ENCODE measurements at places on chromosomes 2 and 18.

DNA sequence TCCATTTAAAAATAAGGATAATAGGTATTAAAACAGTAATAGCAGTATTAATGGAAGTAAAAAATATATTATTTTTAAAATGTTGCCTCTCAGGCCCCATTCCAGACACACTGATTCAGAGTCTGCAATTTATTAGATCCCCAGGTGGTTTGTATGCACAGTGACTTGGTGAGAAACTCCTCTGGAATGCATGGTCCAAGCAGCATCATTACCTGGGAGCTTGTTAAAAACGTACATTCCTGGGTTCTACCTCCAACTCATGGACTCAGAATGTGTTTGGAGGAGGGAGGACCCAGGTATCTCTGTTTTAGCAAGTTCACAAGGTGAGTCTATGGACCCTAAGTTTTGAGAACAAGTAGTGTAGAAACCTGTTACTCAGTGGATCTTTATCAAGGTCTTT is 95.6 kb downstream of the ITGA4 start:
- no peak for DNase-seq

DNA sequence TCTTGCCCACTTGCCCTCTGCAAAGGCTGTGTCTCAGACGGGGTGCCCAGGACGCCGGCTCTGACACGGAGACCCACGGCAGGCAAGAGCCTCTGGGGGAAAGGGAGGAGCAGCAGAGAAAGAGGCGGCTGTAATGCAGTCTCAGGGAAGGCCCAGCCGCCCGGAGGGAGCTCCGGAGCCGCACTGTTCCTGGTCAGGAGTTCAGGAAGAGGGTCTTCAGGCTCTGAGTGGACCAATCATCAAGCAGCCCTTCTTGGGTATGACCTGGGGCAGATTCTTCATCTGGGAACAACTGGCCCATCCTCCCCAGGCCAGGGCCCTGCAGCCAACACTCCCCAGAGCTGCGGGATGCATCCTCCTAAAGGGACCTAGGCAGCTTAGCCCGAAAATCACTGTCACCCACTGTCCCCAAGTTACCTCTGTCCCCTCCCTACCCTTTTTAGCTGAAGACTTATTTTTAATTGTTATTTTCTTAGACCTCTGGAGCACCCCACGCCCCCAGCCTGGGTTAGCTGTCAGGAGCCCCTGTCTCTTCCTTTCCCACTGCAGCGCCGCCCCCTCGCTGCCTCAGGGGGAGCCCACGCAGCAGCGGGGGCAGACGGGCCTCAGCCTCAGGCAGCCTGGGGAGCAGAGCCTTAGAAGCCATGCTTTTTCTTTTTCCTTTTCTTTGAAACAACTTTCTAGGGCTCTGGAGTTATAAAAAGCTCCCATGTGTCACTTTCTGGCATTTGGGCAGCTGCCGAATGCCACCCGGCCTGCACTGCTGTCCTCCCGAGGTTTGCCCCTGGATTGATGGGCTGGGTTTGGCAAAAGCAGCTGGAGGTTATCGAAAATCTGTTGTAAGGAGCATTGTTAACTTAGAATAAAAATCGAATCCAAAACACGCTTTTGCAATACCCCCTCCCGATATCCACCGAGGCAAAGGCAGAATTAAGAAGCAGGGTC is 644 bp upstream of the NEU2 start:
- DNase-seq = no peak

- DNase-seq = no peak
Measured at GRCh38 chr18:5646739-5647138, 102.9 kb upstream of the EPB41L3 start.

- no peak for DNase-seq
Measured at GRCh38 chr2:221429741-221430491, 142.2 kb downstream of the EPHA4 start.

GRCh38 chr2:118387509-118387908 is 299.2 kb downstream of the INSIG2 start:
- no peak for DNase-seq

DNA sequence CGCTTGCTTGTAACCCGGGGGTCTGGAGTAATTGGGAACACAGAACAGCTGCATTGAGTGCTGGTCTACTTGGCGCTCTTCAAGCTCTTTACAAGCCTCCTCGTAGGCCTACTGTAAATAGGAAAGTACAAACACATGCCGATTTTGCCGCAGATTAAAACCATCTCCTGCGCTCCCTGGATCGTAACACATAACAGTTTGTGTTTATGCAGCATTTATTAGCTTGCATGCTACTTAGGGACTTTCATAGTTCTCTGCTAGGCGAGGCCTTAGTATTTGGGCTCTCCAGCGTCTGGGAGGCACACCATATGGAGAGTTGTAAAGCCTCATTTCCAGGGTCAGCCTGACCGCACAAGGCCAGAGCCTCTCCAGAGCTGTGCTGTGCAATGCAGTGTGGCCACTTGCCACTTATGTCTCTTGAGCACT is 84.0 kb upstream of the HAAO start:
- no peak for DNase-seq

GRCh38 chr2:99697811-99698568 is 208.2 kb upstream of the REV1 start:
- DNase-seq = no peak

GRCh38 chr2:19847486-19847885 is 54.3 kb downstream of the TTC32 start:
- no peak for DNase-seq

GRCh38 chr2:158923180-158923594 is 45.3 kb upstream of the TANC1 start:
- no peak for DNase-seq

- DNase-seq = no peak
Measured at GRCh38 chr2:134413430-134413829, 159.6 kb downstream of the MGAT5 start.

DNA sequence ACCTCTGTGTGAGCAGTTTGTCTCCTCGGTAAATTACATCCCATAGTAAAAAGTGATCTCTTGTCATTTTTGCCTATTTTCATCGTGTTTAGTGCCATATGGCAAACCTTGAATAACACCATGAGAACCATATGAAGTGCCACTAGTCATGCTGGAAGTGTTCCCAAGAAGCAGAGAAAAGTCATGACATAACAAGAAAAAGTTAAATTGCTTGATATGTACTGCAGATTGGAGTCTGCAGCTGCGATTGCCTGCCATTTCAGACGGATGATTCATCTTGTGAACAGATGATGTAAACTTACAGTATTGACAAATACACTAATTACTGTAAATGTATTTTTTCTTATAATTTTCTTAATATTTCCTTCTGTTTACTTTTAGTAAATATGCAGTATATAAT is 846.7 kb downstream of the BCL11A start:
- DNase-seq = no peak

GRCh38 chr2:233519787-233520611 is 46.6 kb downstream of the USP40 start:
- no peak for DNase-seq

DNA sequence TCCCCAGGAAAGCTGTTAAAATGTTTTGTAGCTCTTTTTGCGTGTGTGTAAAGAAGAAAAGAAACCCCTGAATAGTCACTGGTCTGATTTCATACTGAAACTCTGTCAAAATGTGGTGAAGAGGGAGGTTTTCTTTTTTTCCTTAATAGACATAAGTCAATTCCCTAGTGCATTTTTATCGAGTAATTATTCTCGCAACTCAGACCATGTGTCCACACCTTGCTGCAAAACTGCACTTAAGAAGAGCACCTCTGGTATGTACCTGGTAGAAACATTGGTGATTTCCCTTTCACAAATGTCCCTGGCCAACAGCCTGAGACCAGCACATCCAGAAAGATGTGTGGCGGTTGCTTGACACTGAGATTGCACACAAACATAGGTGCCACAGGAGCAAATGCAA is 159.9 kb downstream of the ZNF521 start:
- DNase-seq = no peak

GRCh38 chr2:45782986-45783385 is 131.5 kb downstream of the PRKCE start:
- DNase-seq = no peak

DNA sequence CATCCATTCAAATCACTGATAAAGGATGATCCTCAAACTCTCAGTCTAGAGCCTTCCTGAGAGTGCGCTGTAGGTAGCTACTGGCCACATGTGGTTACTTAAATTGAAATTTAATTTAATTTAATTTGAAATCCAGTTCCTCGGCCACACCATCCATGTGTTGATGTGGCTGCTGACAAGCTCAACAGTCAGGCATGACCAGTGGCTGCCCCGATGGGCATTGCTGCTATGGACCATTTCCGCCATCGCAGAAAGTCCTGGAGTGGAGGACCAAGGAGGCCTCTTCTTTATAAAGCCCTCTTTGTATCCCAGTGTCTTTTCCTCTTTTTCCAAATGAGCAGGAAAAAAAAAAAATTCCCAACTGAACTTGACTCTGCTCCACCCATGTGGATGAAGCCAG is 100.6 kb downstream of the HDAC4 start:
- DNase-seq = no peak

- no peak for DNase-seq
Measured at GRCh38 chr2:26172189-26172870, 558 bp upstream of the GAREM2 start.

- DNase-seq = no peak
Measured at GRCh38 chr2:63738019-63738418, 103.7 kb upstream of the UGP2 start.

DNA sequence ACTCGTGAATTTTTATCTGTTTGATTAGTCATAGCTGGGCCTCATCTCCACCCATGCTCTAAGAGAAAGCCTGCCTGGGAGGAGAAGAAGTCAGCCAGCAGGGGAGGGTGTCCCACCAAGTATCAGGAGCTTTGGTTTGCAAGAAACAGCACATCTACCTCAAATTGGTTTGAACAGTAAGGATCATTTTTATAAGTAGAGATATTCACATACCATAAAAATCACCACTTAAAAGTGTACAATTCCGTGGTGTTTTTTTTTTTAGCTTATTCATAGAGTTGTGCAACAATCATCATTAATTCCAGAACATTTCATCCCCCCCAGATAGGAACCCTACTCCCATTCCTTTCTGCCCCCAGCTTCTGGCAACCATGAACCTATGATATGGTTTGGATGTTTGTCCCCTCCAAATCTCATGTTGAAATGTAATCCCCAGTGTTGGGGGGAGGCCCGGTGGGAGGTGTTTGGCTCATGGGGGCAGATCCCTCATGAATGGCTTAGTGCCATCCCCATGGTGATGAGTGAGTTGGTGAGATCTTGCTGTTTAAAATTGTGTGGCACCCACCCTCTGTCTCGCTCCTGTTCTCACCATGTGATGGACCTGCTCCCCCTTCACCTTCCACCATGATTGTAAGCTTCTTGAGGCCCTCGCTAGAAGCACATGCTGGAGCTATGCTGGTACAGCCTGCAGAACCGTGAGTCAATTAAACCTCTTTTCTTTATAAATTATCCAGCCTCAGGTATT is 36.2 kb upstream of the HS6ST1 start:
- no peak for DNase-seq

DNA sequence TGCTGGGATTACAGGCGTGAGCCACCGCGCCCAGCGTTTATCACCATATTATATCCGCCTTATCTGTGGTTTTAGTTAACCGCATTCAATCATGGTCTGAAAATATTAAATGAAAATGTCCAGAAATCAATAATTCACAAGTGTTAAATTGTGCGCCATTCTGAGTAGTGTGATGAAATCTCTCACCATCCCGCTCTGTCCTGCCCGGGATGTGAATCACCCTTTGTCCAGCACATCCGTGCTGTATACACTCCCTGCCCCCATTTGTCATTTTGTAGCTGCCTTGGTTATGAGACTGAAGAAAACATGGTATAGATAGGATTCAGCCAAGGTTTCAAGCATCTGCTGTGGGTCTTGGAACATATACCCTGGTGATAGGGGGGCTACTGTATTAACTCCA is 70.7 kb downstream of the TIMM21 start:
- DNase-seq = no peak

DNA sequence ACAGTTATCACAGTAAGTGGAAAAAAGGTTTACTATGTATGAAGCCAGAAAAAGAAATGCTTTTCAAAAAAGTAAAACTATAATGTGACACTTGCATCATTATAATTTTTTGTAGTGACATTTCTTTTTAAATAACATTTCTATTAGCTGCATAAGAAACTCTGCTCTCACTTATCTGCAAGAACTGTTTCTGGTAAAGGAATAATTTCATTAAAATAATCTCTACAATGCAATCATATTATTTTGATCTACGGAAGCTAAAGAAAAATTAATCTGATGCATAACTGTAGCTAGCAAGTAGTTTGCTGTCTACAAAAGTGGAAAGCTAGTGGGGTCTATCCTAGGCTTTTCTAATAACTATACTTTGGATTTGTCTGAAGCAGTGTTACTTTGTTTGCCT is 50.1 kb downstream of the PGAP1 start:
- DNase-seq = no peak

- DNase-seq = no peak
Measured at GRCh38 chr2:30073523-30073922, 73.3 kb upstream of the YPEL5 start.

- DNase-seq = no peak
Measured at GRCh38 chr2:133247631-133248030, 320.6 kb downstream of the NCKAP5 start.

GRCh38 chr2:172172513-172173173 is 69.9 kb upstream of the DLX2 start:
- DNase-seq = peak; percentile 42

DNA sequence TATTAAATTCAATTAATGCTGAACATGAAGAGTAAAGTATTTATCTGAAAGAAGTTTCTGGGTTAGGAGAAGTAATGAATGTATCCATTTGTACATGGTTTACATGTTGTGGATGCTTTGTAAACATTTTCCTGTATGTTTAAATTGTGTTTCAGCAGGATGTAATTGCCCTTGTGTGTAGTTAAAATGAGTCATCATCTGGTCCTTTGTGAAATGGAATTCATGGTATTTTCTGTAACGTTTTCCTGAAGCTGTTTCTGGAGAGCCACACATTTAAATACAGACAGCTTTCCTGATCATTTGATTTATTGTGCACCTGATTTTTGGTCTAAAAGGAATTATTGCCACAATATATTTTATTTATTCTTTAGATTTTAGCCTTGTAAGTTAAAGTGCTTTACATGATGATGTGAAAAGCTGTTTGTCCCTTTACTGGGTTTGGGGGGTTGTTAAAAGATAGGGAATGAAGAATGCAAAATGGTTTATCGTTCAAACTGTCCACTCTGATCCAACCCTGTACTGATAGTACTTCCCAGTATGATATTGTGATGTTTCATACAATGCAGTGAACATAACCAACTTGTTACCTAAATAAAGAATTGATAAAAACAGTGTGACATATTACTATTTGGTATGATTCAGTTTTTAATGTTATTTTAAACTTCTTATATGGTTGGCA is 41.7 kb upstream of the SLC3A1 start:
- no peak for DNase-seq

GRCh38 chr2:110747522-110748488 is 15.4 kb downstream of the ACOXL start:
- DNase-seq = no peak

GRCh38 chr2:30368258-30368657 is 78.8 kb upstream of the LCLAT1 start:
- no peak for DNase-seq
